Subcutaneous preadipocyte (primary cell): ENCODE measurements at places on chromosomes 4 and X. TPM values are rescaled to one million over a fixed set of nuclear protein-coding genes. Genes with fewer than 3 reads are reported as not detected.

PPBP gene
- not detected in 2 replicates for total RNA-seq

SMARCA1 gene
- 17.6 and 18.0 TPM in 2 replicates for total RNA-seq

PPEF1 gene
- total RNA-seq, result not detected in 2 replicates

RHOXF2 gene
- not detected in 2 replicates for total RNA-seq

HTN1 gene
- not detected in 2 replicates for total RNA-seq

ZMAT1 gene
- under 0.01 and 0.37 TPM in 2 replicates for total RNA-seq

DDX53 gene
- total RNA-seq, result not detected in 2 replicates

FAM114A1 gene
- 255 and 266 TPM in 2 replicates for total RNA-seq

SPANXN4 gene
- total RNA-seq, result not detected in 2 replicates

TXK gene
- 0.20 and 0.37 TPM in 2 replicates for total RNA-seq

NXT2 gene
- 8.8 and 9.6 TPM in 2 replicates for total RNA-seq

SOX3 gene
- total RNA-seq, result not detected in 2 replicates

GAGE13 gene
- total RNA-seq, result not detected in 2 replicates

TMPRSS11D gene
- not detected in 2 replicates for total RNA-seq

RAI2 gene
- total RNA-seq, result 0.78 and 1.1 TPM in 2 replicates

BRS3 gene
- not detected in 2 replicates for total RNA-seq

SUPT20HL2 gene
- total RNA-seq, result not detected in 2 replicates

POLN gene
- 2.2 and 3.5 TPM in 2 replicates for total RNA-seq

PPM1K gene
- total RNA-seq, result 11.0 and 16.2 TPM in 2 replicates

HTR2C gene
- not detected in 2 replicates for total RNA-seq

RHOXF2B gene
- total RNA-seq, result not detected in 2 replicates

NOP14 gene
- 36.0 and 37.9 TPM in 2 replicates for total RNA-seq

DIPK2B gene
- not detected in 2 replicates for total RNA-seq

ERAS gene
- total RNA-seq, result 0.37 TPM in 1 of 2 replicates, not detected in the other

TBC1D9 gene
- total RNA-seq, result 26.8 and 40.5 TPM in 2 replicates

MSANTD1 gene
- total RNA-seq, result 0.37 and 0.39 TPM in 2 replicates

IBSP gene
- total RNA-seq, result not detected in 2 replicates

SHROOM3 gene
- 1.6 and 4.4 TPM in 2 replicates for total RNA-seq

ANXA10 gene
- 0.20 TPM in 1 of 2 replicates, not detected in the other for total RNA-seq

EBP gene
- total RNA-seq, result 168 and 261 TPM in 2 replicates

SPANXA2 gene
- not detected in 2 replicates for total RNA-seq

GLRB gene
- total RNA-seq, result 1.5 and 4.1 TPM in 2 replicates

AMTN gene
- total RNA-seq, result not detected in 2 replicates

PTCHD1 gene
- total RNA-seq, result not detected in 2 replicates

KLF8 gene
- 3.1 and 4.4 TPM in 2 replicates for total RNA-seq

MTTP gene
- total RNA-seq, result not detected in 2 replicates

OFD1 gene
- total RNA-seq, result 10.3 and 10.8 TPM in 2 replicates

BEX2 gene
- 0.20 and 0.73 TPM in 2 replicates for total RNA-seq
